NCI-H1105 (cell line): ENCODE measurements at places on chromosomes 5 and 9.

DNA sequence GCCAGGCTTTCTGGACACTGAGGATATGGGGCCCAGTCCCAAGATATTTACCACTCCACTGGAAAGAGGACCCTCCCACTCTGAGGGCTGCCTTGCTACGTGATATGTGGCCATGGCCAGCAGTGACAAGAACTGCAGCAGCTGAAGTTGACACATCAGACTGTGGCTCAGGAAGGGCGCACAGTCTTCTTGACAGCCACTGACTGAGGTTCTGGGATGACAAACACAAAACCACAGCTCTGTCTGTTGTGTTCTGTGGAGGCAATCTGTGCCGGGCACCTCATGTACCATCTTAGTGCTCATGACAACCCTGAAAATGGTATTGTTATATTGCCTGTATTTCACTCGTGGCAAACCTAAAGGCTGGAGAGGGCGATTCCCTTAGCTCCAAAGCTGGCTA is 16.9 kb downstream of the FSTL4 start:
- no peak for DNase-seq

DNA sequence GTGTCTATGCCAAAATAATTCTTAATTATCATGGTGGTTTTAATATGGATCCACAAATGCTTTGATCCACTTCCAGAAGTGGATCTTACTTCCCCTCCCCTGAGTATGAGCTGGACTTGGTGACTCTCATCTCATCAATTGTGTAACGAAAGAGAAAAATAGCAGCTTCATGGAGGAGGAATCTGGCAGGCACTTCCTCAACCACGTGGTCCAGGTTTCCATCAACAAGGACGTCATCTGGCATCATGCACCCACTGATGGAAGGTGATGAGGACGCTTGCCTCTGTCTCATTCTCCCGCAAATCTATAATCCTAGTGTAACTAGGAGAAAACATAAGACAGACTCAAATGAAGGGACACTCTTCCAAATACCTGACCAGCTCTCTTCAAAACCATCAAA is 54.6 kb upstream of the S1PR3 start:
- DNase-seq = no peak

GRCh38 chr9:80086822-80087345 is 515.1 kb downstream of the TLE4 start:
- no peak for DNase-seq

DNA sequence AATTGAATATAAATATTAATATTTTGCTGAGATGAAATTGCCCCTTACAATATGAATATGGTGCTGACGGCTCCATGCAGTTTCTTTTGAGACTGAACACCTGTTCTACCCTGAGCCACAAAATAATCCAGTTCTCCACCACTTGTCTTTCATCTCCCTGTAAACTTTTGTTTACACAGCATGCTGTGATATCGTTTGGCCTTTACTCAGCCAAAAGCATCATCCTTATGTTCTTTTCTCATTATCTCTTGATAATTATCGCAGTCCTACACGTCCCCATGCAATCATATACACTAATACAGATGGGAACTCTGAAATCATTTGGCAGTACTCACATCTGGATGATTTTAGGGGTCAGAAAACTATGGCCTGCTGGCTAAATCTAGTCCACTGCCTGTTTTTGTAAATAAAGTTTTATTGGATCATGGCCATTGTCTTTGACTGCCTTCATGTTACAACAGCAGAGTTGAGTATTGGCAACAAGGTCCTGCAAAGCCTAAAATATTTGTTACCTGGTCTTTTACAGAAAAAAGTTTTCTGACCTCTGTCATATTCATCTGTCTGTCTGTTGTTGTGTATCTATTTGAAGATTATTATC is 53.3 kb downstream of the AOPEP start:
- peak; percentile 55 for DNase-seq

- no peak for DNase-seq
These were observed 19.7 kb downstream of the SLC9A3 start for GRCh38 chr5:504326-505154.
